ENCODE measurements at places on chromosomes 6 and 20. TPM values are rescaled to one million over a fixed set of nuclear protein-coding genes. Genes with fewer than 3 reads are reported as not detected.

GRCh38 chr6:1418471-1419191 lies 29.3 kb downstream of the FOXF2 start:
- no peak overlapping the region for H3K27ac ChIP-seq
- H3K4me1 ChIP-seq = no peaks in the 10 kb centered on the region
- H3K36me3 ChIP-seq = peaks cover 4% of the 10 kb centered on the region
- no peak overlapping the region for H3K4me3 ChIP-seq
- peaks cover 20% of the 10 kb centered on the region for H3K27me3 ChIP-seq

DNA sequence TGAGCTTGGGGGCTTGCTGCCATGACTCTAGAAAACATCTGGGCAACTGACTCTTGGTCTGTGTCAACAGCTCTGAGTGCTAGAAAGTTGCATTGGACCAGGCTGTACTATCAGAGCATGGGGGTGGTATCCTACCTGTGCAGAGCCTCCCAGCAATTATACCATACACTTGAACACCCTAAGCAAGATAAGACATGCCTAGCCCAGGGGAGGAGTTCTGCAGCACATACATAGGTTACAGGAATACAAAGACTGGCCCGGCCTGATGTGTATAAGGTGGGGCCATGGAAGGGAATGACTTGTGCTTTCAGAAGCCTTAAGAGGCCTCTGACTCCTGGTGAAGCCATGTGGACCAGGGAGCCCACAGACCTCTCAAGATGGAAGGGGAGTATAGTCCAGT lies 11.4 kb upstream of the MOCS1 start:
- peaks cover 2% of the 10 kb centered on the region for H3K27me3 ChIP-seq
- H3K4me1 ChIP-seq = no peaks in the 10 kb centered on the region
- H3K4me3 ChIP-seq = no peak overlapping the region
- DNase-seq = no peak
- no peaks in the 10 kb centered on the region for H3K36me3 ChIP-seq

DNA sequence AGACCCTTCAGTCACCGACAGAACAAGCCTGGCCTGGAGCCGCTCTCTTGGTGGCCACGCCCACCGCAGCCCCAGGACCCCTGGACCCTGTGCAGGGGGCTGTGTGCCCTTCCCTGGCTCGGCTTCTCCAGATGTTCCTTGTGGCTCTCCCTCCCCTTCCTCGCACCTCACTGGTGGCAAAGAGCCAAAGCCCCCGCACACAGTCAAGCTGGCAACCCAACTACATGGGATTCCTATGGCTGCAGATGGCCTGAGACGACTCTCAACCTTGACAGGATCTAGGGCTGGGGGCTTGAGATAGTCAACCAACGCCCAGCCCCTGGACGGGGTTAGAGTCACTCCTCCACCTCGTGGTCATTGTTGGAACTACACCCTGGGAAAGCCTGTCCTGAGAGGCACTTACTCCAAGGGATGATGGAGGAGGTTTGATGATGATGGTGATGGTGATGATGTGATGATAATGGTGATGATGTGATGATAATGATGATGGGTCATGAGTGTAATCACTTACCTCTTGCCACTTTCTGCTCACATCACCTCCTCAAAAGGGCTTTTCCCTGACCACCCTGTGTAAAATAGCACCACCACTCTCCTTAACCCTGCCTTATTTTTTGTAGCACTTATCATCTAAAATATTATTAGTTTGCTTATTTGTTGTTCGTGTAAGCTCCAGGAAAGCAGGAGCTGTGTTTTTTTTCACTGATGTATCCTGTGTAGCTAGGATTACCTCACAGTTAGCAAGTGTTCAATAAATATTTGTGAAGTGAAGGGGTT lies 278.4 kb downstream of the LRFN2 start:
- no peak overlapping the region for H3K4me3 ChIP-seq
- no peak overlapping the region for H3K27ac ChIP-seq
- H3K36me3 ChIP-seq = no peaks in the 10 kb centered on the region
- peak; percentile 68 for DNase-seq
- H3K27me3 ChIP-seq = peaks cover 49% of the 10 kb centered on the region

DNA sequence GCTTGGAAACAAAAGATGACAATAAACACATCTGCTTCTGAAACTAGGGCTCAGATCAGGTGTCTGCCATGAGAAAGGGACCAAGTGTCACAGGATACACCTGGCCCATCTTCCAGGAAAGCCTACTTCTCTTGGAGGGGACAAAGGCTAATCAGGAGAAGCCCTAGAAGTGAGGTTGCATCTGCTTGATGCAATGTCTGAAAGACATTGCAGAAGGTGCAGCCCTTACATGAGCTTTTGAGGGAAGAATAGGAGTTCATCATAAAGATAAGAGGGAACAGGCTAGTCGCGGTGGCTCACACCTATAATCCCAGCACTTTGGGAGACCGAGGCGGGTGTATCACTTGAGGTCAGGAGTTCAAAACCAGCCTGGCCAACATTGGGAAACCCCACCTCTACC lies 2.5 kb upstream of the BTN1A1 start:
- H3K4me3 ChIP-seq = no peak overlapping the region
- H3K27me3 ChIP-seq = peaks cover 50% of the 10 kb centered on the region
- H3K4me1 ChIP-seq = peaks cover 25% of the 10 kb centered on the region
- no peaks in the 10 kb centered on the region for H3K36me3 ChIP-seq
- no peak overlapping the region for H3K27ac ChIP-seq
- no peak for DNase-seq

GRCh38 chr20:12786276-12786675 lies 222.5 kb upstream of the SPTLC3 start:
- H3K4me1 ChIP-seq = no peaks in the 10 kb centered on the region
- no peak for DNase-seq
- H3K27ac ChIP-seq = no peak overlapping the region
- no peak overlapping the region for H3K4me3 ChIP-seq

GRCh38 chr20:60804918-60805630 lies 447.0 kb upstream of the CDH4 start:
- no peak overlapping the region for H3K27ac ChIP-seq
- H3K36me3 ChIP-seq = no peaks in the 10 kb centered on the region
- no peaks in the 10 kb centered on the region for H3K4me1 ChIP-seq
- DNase-seq = no peak
- peaks cover 5% of the 10 kb centered on the region for H3K27me3 ChIP-seq

GRCh38 chr20:10637563-10637962 lies 36.2 kb downstream of the JAG1 start:
- no peak for DNase-seq
- no peaks in the 10 kb centered on the region for H3K4me1 ChIP-seq
- no peaks in the 10 kb centered on the region for H3K27me3 ChIP-seq
- no peak overlapping the region for H3K4me3 ChIP-seq
- H3K36me3 ChIP-seq = no peaks in the 10 kb centered on the region

GRCh38 chr6:117463762-117464665 lies 18.5 kb upstream of the DCBLD1 start:
- peak overlapping the region; percentile 51 for H3K27ac ChIP-seq
- peak overlapping the region; percentile 44 for H3K4me3 ChIP-seq
- no peak for DNase-seq
- H3K36me3 ChIP-seq = no peaks in the 10 kb centered on the region
- H3K27me3 ChIP-seq = no peaks in the 10 kb centered on the region

DNA sequence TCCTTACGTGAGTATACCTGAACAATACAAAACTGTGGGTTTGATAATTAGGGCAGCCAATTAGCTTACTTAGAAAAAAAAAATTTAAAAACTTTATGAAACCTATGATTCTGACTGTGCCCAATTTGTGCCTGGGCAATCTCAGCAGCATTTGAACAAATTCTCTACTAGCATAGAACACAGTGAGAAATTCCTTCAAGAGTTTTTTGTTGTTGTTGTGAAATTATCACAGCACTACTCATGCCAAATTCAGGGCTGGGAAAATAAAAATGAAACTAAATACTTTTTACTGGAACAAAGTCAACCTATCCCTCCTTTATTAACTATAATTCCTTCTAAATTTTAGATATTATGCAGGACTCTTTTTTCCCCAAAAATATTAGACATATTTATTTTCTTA lies 42.9 kb downstream of the POU3F2 start:
- H3K27me3 ChIP-seq = no peaks in the 10 kb centered on the region
- H3K27ac ChIP-seq = no peak overlapping the region
- no peak for DNase-seq
- peaks cover 14% of the 10 kb centered on the region for H3K36me3 ChIP-seq
- H3K4me1 ChIP-seq = peaks cover 6% of the 10 kb centered on the region

GRCh38 chr6:33634946-33635345 lies 13.8 kb downstream of the ITPR3 start:
- H3K27me3 ChIP-seq = no peaks in the 10 kb centered on the region
- peaks cover 57% of the 10 kb centered on the region for H3K4me1 ChIP-seq
- no peaks in the 10 kb centered on the region for H3K36me3 ChIP-seq
- peak overlapping the region; percentile 62 for H3K27ac ChIP-seq
- H3K4me3 ChIP-seq = peak overlapping the region; percentile 36

- H3K36me3 ChIP-seq = no peaks in the 10 kb centered on the region
- H3K27ac ChIP-seq = no peak overlapping the region
- H3K27me3 ChIP-seq = peaks cover 3% of the 10 kb centered on the region
- H3K4me1 ChIP-seq = no peaks in the 10 kb centered on the region
- no peak overlapping the region for H3K4me3 ChIP-seq
- no peak for DNase-seq
Observed at GRCh38 chr20:54539521-54540046, 64.2 kb downstream of the DOK5 start.

- H3K36me3 ChIP-seq = no peaks in the 10 kb centered on the region
- H3K4me1 ChIP-seq = no peaks in the 10 kb centered on the region
- no peak overlapping the region for H3K27ac ChIP-seq
- H3K4me3 ChIP-seq = no peak overlapping the region
- DNase-seq = no peak
- H3K27me3 ChIP-seq = peaks cover 19% of the 10 kb centered on the region
Observed at GRCh38 chr6:19866173-19866984, 29.2 kb downstream of the ID4 start.

DNA sequence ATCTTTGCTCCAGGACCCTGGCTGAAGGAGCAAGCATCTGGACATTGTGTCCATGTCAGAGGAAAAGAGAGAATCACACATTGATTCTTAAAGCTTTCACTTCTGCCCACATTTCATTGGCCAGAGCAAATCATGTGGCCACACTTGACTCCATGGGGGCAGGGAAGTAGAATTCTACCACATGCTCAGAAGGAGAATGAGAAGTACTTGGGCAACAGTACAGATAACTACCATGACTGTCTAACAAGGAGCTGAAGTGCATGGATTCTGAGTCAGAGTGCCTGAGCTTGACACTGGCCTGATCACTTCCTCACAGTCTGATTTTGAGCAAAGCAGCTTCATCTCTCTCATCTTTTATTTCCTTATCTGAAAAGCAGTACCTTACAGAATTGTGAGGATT lies 38.6 kb downstream of the GHRH start:
- H3K4me1 ChIP-seq = peaks cover 10% of the 10 kb centered on the region
- peaks cover 40% of the 10 kb centered on the region for H3K36me3 ChIP-seq
- no peak overlapping the region for H3K4me3 ChIP-seq
- no peak overlapping the region for H3K27ac ChIP-seq
- H3K27me3 ChIP-seq = no peaks in the 10 kb centered on the region

GRCh38 chr20:38304845-38305447 lies 990 bp downstream of the BPI start:
- H3K4me3 ChIP-seq = no peak overlapping the region
- no peaks in the 10 kb centered on the region for H3K36me3 ChIP-seq
- H3K27ac ChIP-seq = no peak overlapping the region

- H3K4me3 ChIP-seq = no peak overlapping the region
- H3K27me3 ChIP-seq = peaks cover 20% of the 10 kb centered on the region
- H3K36me3 ChIP-seq = no peaks in the 10 kb centered on the region
- no peak overlapping the region for H3K27ac ChIP-seq
Observed at GRCh38 chr6:138493413-138493812, 5.9 kb downstream of the NHSL1 start.

DNA sequence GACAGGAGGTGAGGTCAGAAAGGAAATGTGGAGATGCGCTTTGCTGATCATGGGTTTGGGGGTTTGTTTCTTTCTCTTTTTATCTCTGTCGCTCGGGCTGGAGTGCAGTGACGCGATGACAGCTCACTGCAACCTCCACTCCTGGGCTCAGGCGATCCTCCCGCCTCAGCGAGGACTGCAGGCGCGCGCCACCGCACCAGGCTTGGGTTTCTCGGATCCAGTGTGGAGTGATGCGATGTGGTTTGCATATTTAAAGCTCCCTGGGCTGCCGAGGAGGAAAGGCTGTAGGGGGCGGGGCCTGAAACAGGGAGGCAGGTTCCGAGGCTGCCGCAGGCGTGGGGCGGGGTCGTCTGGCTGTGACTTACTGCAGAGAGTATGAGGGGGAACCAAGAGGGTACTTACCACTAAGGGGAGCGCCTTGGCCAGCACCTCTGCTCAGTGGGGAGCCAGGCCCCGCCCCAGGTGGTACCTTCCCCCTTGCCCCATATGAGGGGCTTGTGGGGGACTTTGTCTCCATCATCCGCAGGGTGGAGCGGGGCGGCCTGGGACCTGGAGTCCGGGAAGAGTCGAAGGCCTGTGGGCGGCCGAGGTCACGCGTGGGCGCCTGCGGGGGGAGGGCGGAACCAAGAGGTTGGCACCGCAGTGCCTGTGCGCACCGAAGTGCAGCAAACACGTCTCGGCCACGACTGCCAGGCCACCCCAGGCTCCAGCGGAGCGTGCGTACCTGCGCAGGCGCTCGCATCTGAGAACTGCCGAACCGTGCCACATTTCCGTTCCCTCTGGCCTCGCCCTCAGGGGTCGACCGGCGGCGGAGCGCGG lies 12.7 kb upstream of the BAK1 start:
- H3K4me1 ChIP-seq = peaks cover 22% of the 10 kb centered on the region
- no peaks in the 10 kb centered on the region for H3K36me3 ChIP-seq
- peak overlapping the region; percentile 63 for H3K4me3 ChIP-seq
- no peak overlapping the region for H3K27ac ChIP-seq
- H3K27me3 ChIP-seq = peaks cover 13% of the 10 kb centered on the region

GRCh38 chr20:9227896-9228615 lies 159.2 kb downstream of the PLCB4 start:
- no peaks in the 10 kb centered on the region for H3K36me3 ChIP-seq
- no peaks in the 10 kb centered on the region for H3K4me1 ChIP-seq
- no peak for DNase-seq

DNA sequence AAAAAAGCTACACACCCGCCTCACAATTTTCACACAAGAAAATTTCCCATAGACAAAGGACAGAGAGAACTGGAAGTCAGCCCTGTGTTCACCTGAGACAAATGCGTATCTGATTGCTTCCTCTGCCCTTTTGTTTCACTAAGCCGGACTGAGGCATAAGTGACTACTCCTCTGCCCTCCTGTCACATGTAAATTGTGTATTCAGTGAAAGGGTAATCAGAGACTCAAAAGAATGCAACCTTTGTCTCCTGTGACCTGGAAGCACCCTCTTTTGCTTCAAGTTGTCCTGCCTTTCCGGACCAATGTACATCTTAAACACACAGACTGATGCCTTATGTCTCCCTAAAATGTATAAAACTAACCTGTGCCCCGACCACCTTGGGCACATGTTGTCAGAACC lies 483.8 kb upstream of the EYS start:
- no peak overlapping the region for H3K4me3 ChIP-seq
- no peaks in the 10 kb centered on the region for H3K27me3 ChIP-seq
- no peaks in the 10 kb centered on the region for H3K36me3 ChIP-seq

GRCh38 chr6:116101790-116102189 lies 1.1 kb downstream of the NT5DC1 start:
- H3K4me1 ChIP-seq = peaks cover 39% of the 10 kb centered on the region
- no peak for DNase-seq
- H3K36me3 ChIP-seq = no peaks in the 10 kb centered on the region
- H3K4me3 ChIP-seq = peak overlapping the region; percentile 89
- H3K27ac ChIP-seq = peak overlapping the region; percentile 79
- no peaks in the 10 kb centered on the region for H3K27me3 ChIP-seq

The IL17F gene
- 56.3 TPM for total RNA-seq

The KCNK16 gene
- total RNA-seq = not detected

The DEFB124 gene
- total RNA-seq = not detected

The WFDC13 gene
- total RNA-seq = not detected

The BFSP1 gene
- total RNA-seq = 0.14 TPM

The AGER gene
- 15.0 TPM for total RNA-seq

The PPIL6 gene
- total RNA-seq = not detected

The TREML1 gene
- total RNA-seq = not detected

The ERVFRD-1 gene
- not detected for total RNA-seq

The GOPC gene
- total RNA-seq = 19.0 TPM

The ENPP1 gene
- 1.0 TPM for total RNA-seq

All from natural killer cell treated with Interleukin-12 subunit alpha and Interleukin-12 subunit beta and Interleukin-15 and Interleukin-18, amount 100 ng/mL, for 72 hours (primary cell).